ENCODE measurements at places on chromosomes 1 and 21. TPM values are rescaled to one million over a fixed set of nuclear protein-coding genes. Genes with fewer than 3 reads are reported as not detected.
A peak's percentile ranks its signal among the peaks of the same experiment; 100 is the strongest.

GRCh38 chr21:45264912-45265515 lies 22.7 kb downstream of the POFUT2 start:
- H3K27me3 ChIP-seq = no peaks in the 10 kb centered on the region
- DNase-seq = no peak
- H3K4me3 ChIP-seq = no peak overlapping the region
- H3K27ac ChIP-seq = no peak overlapping the region
- peaks cover 4% of the 10 kb centered on the region for H3K4me1 ChIP-seq

Gene CHRM3
- total RNA-seq = 1.2 TPM

- peak overlapping the region; percentile 58 for H3K27ac ChIP-seq
- no peaks in the 10 kb centered on the region for H3K27me3 ChIP-seq
- DNase-seq = no peak
- H3K4me3 ChIP-seq = no peak overlapping the region
Measured at GRCh38 chr1:183273300-183273699, 87.2 kb downstream of the LAMC2 start.

DNA sequence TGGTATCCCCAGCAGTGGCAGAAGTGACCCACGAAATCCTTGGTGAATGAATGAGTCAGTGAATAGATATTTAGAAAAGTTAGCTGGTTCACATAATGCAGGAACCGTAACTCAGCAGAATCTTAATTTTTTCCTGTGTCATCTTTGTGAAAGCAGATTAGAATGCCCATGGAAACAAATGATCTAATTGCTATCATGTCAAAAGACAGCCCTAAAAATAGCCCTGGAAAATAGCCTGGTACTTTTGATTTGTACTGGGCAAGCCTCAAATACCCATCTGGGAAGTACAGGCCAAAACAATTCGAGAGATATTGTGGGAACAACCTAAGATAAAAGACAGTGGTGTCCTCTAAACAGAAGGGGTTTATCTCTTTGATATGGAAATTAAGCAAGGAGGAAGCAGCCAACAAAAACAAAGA lies 21.1 kb downstream of the FYB2 start:
- H3K4me1 ChIP-seq = no peaks in the 10 kb centered on the region
- H3K4me3 ChIP-seq = no peak overlapping the region
- no peak overlapping the region for H3K27ac ChIP-seq
- no peaks in the 10 kb centered on the region for H3K27me3 ChIP-seq
- DNase-seq = no peak
- H3K36me3 ChIP-seq = no peaks in the 10 kb centered on the region

Gene HCRTR1
- total RNA-seq = not detected

DNA sequence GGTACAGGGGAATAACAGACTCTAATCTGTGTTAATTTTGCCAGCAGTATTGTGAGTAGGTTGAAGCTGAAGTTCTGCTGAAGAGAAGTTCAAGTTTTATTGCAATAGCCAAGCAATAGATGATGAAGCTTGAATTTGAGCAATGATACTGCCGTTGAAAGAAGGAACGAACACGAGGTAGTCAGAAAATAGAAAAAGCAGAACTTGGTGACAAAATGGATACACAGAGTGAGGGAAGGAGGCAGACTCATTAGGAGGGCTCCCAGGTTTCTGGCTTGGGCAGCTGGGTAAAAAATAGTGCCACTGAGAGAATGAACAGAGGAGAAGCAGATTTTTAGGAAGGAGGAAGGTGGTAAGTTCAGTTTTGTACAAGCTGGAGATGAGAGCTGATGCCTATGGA lies 22.3 kb upstream of the AGO1 start:
- DNase-seq = no peak
- H3K27ac ChIP-seq = no peak overlapping the region
- no peaks in the 10 kb centered on the region for H3K27me3 ChIP-seq

DNA sequence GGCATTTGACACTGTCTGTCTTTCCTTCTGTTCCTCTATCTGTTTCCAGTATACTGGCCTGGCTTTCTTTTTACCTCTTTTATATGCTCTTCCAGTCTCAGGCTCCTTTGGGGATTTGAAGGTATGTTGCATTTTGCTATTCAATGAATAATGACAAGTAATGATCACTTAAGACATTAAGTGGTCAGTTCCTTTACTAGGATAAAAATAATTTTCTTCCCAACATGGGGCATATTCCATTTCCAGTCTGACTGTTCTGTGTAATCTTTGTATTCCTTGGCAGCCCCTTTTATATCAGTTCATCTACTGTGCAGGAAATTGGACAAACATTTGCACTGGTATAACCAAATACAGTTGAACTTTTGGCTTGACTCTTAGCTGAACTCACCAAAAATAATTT lies 15.6 kb downstream of the METTL18 start:
- no peaks in the 10 kb centered on the region for H3K36me3 ChIP-seq
- no peak overlapping the region for H3K27ac ChIP-seq
- H3K4me1 ChIP-seq = no peaks in the 10 kb centered on the region
- no peak overlapping the region for H3K4me3 ChIP-seq

- H3K36me3 ChIP-seq = no peaks in the 10 kb centered on the region
- H3K4me3 ChIP-seq = no peak overlapping the region
- H3K4me1 ChIP-seq = no peaks in the 10 kb centered on the region
- no peak overlapping the region for H3K27ac ChIP-seq
- H3K27me3 ChIP-seq = no peaks in the 10 kb centered on the region
- no peak for DNase-seq
Measured at GRCh38 chr1:225435487-225435886, 7.6 kb upstream of the LBR start.

Gene EFCAB14
- 67.3 TPM for total RNA-seq

DNA sequence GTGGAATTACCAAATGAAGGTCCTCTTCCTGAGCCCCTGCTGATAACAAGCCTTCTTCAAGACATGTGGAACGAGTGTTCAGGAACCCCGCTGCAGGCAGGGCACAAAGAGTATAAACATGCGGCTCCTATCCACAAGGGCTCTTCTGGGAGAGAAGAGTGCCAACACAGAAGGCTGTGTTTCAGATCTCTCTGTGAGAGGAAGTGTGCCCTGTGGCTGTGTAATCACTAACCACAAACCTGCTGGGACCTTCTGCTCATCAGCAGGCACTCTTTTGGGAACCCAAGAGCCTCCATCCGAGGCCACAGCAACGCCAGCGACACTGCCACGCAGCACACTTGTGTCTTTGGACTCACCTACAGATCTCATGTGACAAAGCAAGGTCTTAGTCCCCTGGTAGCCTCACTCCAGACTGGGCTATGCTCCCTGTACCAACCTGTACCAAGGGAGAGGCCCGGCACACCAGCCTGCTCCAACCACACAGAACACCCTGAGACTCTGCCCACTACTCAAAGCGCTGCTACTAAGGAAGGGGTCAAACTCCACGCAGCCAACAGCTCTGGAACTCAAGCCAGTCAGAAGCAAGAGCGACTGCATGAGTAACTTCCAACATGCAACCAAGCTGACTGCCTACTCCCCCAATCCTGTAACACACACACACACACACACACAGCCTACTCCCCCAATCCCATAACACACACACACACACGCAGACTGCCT lies 7.8 kb downstream of the PTTG1IP start:
- H3K4me1 ChIP-seq = peaks cover 58% of the 10 kb centered on the region
- H3K27me3 ChIP-seq = no peaks in the 10 kb centered on the region
- no peak overlapping the region for H3K27ac ChIP-seq
- no peaks in the 10 kb centered on the region for H3K36me3 ChIP-seq

Gene PODN
- 207 TPM for total RNA-seq

Gene CD1B
- total RNA-seq = not detected

DNA sequence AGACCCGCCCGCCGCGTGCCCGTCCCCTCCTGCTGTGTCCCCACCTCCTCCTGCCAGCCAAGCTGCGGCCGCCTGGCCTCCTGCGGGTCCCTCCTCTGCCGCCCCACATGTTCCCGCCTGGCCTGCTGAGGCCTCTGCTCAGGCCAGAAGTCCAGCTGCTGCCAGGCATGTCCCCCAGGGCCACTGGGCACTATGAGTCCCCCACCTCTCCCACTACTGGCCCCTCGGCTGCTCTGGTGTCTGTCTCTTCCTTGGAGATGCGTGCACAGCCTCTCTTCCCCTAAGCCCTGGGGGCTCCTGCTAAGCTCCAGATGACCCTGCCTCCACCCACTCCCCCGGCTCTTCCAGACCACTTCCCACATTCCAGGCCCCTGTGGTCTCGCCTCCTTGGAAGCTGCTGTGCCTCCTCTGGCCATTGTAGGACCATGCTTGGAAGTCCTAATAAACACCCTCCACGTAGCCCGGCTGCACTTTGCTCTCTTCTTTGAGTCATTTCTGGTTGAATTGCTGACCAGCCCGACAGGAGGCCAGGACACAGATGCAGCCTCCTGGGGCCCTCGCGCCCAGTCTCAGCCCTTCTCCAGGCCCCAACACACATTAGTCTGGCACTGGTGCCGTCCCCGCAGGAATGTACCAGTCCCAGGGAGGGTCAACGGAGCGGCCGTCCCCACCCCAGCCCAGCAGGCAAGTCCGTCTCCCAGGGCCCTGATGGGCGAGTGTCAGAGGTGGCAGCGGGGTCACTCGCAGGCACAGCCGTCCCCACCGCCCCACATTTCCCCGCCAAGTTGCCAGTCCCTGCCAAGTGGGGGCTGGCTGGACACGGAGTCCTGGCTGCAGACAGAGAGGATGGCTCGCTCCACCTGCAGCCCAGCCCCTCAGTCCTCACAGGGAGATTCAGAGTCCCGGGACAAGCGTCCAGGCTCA lies 1.1 kb downstream of the KRTAP10-12 start:
- no peak overlapping the region for H3K4me3 ChIP-seq
- peak; percentile 76 for DNase-seq
- H3K4me1 ChIP-seq = no peaks in the 10 kb centered on the region
- no peak overlapping the region for H3K27ac ChIP-seq

DNA sequence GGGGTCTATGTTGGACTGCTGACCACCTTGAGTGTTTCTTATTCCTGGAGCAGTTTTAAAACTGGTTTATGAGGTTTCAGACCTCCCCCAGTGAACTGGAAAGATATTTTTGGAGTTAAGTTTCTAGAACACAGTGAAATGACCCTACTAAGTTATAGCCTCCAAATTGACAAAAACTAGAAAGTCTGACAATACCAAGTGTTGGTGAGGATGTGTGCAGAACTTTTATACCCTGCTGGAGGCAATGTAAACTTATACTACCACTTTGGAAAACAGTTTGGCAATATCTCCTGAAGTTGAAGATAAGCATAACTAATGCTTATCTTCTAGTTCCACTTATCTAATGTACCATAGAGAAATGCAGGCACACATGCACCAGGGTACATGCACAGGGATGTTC lies 10.4 kb downstream of the OLFML2B start:
- DNase-seq = no peak
- H3K27me3 ChIP-seq = no peaks in the 10 kb centered on the region
- H3K27ac ChIP-seq = no peak overlapping the region

DNA sequence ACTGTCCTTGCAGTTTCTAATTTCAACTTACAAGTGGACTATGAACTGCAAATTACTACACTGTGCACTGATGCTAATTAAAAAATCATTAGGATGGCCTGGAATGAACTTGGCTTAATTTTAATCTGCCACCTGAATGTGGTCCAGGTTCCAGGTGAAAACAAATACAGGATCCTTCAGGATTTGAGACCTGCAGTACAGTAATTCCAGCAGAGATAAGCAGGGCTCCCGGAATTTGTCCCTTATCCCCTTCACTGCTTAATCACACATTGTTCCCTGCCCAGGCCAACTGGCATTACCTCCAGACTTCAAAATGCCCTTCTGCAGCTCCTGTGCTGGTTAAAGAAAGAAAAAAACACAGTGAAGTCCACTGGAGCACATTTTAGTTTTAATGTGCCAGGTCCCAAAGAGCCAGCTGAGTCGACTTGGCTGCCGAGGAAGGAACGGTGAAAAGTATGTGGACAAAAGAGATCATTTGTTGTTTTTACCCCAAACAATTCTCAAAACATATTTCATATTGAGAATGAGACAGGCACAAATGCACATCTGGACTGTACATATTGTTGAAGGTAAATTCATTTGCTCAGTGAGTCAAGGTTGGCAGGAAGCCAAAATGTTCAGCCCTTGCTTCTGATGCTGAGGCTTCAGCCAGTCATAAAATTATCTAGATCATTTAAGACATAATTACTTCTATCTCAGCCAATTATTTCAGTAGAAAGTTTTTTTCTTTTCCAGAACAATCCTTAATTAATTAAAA lies 28.3 kb downstream of the DEGS1 start:
- no peak for DNase-seq
- peaks cover 16% of the 10 kb centered on the region for H3K4me1 ChIP-seq
- no peaks in the 10 kb centered on the region for H3K27me3 ChIP-seq

DNA sequence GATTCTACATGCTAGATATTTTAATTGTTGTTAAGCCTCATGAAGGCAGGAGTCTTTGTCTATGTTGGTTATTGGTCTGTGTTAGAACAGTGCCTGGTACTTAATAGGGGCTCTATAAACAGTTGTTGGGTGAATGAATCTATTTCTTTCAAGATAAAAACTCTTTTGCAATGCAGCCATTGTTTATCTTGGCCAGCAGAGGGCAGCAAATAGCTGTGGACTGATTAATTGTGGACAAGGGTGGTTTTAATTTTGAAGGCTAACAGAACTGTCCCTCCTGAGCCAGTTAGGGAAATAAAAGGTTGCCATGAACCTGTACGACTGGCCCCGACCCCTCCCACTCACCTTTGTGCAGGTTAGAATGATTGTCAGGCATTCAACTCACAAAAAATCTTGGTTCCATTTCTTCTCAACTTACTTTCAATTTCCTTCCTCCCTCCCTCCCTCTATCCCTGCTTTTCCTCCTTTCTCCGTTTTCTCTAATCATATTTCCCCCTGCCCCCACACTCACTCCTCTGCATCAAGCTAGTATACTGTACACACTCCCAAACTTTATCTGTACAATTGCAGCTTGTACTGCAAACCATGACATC lies 66.3 kb upstream of the DIRAS3 start:
- H3K27me3 ChIP-seq = no peaks in the 10 kb centered on the region
- H3K36me3 ChIP-seq = no peaks in the 10 kb centered on the region
- H3K4me1 ChIP-seq = peaks cover 11% of the 10 kb centered on the region
- H3K4me3 ChIP-seq = peak overlapping the region; percentile 22

DNA sequence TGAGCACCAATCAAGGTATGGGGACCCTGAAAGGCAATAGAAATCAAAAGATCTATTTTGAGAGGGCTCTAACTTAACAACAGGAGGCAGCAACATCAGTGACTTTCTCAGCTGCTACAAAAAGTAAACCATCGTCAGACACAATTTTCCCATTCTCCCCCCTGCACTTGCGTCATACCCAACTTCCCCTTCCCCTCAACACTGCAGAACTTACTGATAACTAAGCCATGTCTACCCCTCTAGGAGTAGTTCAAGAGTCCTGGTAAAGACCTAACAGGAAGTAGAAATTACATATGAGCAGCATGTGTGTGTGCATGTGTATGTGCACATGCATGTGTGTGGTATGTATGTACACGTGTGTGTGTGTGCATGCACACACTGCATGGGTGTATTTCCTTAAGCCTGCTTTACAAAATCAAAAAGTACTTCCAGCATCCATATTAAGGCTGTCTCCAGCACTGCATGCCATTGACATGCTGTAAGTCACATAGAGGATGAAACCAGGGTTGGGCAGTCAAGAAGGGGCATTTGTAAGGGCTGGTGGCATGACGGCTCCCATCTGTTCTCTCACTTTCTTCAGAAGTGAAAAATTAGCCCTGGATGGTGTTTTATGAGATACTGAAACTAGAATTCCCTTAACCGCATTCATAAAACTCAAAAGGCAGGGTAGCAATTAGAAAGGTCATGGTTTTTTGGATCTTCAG lies 460.1 kb upstream of the RUNX1 start:
- no peak overlapping the region for H3K4me3 ChIP-seq
- H3K36me3 ChIP-seq = no peaks in the 10 kb centered on the region
- no peaks in the 10 kb centered on the region for H3K27me3 ChIP-seq
- no peak for DNase-seq

Data from vagina (tissue), 2 donors.